ENCODE measurements at places on chromosomes 16 and 17.

GRCh38 chr16:31710134-31710533, 163.5 kb upstream of the ZNF267 start:
- no peak for DNase-seq

- no peak for DNase-seq
These were observed 19.2 kb downstream of the GSDMB start for GRCh38 chr17:39899215-39899614.

DNA sequence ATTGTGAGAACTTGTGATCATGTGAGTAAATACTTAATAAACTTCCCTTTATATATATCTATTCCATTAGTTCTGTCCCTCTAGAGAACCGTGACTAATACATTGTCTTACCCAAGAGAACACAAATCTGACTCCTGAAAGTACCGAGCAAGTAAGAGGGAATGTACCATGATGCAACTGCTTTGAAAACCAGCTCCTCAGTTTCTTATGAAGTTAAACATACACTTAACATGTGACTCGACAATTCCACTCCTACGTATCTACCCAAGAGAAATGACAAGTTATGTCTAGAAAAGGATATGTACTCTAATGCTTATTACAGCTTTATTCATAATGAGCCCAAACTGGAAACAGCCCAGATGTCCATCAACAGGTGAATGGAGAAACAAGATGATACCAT, 8.8 kb upstream of the GJD3 start:
- no peak for DNase-seq

DNA sequence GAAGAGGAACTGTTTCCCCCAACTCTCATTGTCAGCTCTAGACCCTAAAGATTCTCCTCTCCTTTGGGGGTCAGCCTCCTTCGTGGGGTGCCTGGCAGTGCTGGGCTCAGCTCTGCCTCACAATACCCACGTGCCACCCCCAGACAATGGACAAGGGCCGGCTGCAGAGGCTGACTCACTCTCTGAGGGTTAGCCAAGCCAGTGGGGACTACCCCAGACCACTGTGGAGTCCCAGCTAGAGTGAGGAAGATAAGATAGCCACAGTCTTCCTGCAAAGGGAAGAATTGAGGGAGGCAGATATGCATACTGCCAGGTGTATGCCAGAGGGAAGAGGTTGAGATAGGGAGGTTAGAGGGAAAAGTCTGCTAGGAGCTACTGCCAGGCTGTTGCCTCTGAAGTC, 13.5 kb upstream of the MTMR4 start:
- DNase-seq = no peak

GRCh38 chr16:21300309-21301167, 22.4 kb upstream of the CRYM start:
- no peak for DNase-seq

- DNase-seq = peak; percentile 61
These were observed 68.2 kb downstream of the MYO18A start for GRCh38 chr17:29111816-29112499.

DNA sequence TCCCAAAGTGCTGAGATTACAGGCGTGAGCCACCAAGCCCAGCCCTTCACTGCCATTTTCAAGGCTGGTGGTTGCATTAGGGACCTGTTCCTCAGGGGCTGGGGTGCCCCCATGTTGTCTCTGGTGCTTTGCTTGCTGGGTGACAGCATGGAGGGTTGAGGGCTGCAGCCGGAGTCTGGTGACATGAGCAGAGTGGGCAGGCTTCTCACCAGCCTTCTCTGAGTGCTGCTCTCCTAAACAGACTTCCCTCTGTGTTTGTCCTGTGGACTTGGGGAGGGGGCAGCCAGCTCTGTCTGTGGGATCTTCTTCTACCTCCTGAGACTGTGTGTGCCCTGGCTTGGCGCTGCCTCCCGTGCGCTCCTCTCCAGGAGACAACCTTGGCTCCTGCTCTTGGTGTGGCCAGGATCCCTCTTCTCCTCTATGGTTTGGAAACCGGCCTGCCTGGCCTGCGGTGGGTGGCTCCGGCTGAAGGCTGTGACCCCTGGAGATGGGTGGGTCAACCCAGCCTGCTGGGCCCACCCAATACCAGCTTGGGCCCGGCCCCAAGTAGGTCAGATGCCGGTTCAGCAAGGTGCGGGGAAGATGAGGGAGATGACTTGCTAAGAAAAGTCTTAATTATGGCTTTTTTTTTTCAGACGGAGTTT, 72.1 kb downstream of the PDPK1 start:
- DNase-seq = no peak

DNA sequence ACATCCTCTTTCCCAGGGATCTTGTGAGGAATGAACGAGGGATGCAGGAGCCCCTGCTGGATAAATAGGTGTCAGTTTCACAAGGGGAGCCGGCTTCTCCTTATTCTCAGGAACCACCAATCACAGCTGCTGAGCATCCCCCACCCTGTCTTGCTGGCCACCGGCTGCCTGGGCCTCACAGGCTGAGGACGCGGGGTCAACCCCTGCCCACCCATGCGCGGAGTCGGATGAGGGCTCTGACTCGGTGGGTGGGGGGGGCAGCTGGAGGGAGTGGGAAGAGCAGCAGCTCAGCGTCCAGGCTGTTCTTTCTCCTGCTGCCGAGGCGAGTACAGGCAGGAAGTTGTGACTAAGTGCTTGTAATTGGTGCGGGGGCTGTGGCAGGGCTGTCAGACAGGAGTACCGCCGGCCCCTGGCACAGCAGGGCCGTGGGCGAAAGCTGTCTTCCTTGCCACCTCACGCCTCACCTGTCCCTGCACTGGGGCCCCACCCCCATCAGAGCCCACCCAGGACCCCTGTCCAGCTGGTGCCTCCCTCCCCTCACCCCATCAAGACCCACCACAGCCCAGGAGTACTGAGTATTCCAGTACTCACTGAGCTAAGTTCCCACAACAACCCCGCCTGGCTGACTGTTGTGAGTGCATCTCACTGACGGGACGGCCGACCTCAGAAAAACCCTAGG, 11.0 kb upstream of the DPEP1 start:
- peak; percentile 17 for DNase-seq

DNA sequence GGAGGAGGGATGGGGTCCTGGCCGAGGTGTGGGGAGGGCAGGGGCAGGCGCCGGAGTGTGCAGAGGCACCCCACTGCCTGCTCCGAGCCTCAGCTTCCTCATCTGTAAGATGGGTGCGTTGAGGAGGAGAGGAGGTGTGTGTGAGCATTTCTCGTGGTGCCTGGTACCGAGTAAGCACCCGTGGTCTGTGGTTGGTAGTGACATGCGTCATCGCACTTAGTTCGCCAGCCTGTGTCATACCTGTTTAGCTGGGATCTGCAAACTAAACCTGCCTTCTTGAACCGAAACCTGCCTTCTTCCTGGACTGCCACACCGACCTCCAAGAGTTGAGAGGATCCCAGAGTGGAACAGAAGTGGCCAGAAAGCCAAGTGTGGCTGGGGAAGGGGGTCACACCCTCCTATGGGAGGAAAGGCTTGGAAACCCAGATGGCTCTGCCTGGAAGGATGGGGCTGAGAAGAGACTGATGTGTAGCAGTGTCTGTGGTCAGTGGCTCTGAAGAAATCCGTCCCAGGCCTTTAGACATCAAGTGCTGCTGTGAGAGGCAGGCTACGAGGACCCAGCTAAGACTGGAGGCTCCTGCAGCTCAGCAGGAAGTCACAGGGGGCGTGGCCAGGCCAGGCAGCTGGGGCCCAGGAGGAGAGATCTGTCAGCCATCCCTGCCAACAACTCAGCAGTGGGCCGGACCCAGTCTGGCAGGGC, 162.6 kb upstream of the PLCG2 start:
- DNase-seq = no peak

GRCh38 chr16:50671644-50672260, 9.4 kb downstream of the SNX20 start:
- DNase-seq = no peak

GRCh38 chr17:49887744-49888360, 40.0 kb upstream of the TAC4 start:
- DNase-seq = no peak

DNA sequence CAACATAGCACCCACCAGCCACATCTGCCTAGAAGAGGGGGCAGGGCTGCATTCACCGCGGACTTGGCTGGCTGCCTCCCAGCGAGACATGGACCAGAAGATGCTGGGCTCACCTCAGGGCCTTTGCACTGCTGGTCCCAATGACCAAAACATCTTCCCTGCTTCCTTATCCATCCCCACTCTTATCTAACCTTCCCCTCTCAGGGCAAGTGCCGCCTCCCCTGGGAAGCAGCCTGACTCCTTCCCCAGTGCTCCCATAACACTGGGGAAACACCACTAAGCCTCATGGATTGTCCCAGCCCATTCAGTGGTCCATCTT, 5.7 kb downstream of the TMC6 start:
- DNase-seq = no peak

DNA sequence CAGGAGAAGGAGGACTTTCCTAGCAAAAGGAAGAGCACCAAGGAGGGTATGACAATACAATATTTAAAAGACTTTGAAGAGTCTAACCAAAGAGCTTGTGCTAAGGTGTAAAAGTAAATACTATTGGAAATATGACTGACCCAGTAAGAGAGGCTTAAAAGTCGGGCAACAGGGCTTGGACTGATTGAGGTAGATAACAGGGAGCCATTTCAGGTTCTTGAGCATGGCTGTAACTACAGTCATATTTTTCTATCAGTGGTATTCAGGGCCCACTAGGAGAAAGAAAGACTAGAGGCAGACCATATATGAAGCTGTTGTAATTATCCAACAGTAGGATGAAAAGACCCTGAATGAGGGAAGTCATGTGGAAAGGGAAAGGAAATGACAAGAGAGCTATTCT, 62.3 kb downstream of the SMURF2 start:
- DNase-seq = no peak

DNA sequence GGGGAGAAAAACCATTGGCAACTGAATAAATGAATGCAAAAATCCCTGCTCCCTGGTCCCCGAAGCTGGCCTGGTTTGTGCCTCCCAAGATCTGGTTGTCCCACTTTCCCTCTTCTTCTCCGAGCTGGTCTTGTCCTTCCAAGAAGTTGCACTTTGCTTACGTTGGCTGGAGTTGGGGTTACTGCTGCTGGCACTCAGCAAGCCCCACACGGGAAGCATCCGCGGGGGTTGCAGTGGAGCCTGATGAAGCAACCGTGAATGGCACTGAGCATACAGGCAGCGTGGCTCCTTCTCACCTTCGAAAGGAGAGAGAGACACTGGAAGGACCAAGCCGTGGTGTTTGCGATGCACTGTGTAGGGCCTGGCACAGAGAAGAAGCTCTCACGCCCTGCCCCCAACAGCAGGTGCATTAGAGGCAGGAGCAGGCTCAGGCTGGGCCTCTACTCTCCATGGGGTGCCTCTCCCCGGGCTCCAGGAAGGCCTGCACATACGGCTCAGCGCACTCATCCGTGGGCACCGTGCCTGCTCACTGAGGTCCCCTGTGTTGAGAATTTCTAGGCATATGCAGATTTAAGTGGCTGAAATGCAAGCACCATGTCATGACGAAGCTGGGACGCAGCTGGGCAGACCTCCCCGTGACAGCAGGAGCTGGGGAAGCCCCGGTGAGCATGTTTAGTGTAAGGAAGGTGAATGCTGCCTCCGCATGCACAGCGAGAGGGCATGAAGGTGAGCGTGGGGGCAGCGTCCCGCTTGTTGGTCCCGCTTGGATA, 12.1 kb downstream of the CA5A start:
- no peak for DNase-seq

GRCh38 chr17:78343543-78344201, 16.2 kb downstream of the SOCS3 start:
- DNase-seq = peak; percentile 26

DNA sequence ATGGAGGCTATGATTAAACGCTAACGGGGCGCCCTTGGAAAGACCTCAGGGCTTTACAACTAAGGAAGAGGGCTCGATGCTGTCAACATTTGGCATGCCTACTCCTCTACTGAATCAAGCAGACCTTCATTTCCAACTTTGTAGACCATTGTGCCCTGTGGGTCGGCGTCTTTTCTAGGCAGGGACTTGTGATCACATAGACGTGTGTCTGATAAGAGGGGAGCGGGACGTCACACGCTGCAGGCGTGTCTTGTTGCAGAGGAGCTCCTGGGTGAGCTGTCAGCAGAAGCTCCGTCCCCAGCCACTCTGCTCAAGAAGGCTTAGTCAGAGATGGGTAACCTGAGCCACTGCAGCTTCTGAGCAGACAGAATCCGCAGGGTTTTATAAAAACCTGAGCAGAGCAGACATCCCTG, 2.8 kb downstream of the MAPK8IP3 start:
- DNase-seq = no peak

GRCh38 chr17:59812139-59812538, 80.6 kb downstream of the TUBD1 start:
- DNase-seq = no peak

DNA sequence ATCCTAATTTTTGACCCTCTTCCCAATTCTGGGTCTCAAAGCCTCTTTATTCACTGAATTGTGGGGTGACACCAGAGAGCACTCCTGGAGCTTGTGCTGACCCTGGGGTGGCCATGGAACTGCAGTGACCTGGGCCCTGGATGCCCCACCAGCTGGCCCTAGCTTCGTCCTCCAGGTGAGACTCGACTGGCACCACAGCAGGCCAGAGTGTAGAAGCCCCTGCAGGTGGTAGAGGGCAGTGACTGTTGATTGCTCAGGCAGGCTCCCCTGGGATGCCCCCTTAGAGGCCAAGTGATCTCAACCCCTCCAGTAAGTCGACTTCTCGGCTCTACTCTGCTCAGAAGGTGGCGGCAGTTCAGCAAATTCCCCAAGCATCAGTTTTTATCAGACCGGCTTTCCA, 6.4 kb downstream of the FA2H start:
- DNase-seq = no peak

- no peak for DNase-seq
These were observed 34.8 kb downstream of the MED13 start for GRCh38 chr17:62030264-62030663.

DNA sequence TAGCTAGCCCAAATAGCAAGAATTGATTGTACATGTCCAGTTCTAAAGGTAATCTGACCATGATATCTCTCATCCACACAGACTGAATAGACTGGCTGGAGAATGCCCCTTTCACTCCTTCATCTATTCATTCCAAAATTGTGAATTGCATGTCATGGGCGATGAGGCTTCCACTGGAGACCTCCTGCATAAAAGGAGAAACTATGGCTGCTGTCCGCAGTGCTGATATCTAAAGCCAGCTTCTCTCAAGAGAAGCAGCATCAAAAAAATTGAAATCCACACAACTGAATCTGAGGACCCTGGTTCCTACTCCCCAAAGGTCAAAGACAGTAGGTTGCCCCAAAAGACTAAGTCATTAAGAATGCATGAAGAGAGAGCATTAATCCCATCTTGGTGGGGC, 7.9 kb upstream of the SCNN1G start:
- no peak for DNase-seq

- DNase-seq = no peak
These were observed 35.4 kb upstream of the HAPSTR1 start for GRCh38 chr16:9056061-9056460.
